ENCODE measurements at places on chromosomes 2 and 18. TPM values are rescaled to one million over a fixed set of nuclear protein-coding genes. Genes with fewer than 3 reads are reported as not detected.

FAM237A gene
- not detected for total RNA-seq

GAREM1 gene
- total RNA-seq: not detected

DNA sequence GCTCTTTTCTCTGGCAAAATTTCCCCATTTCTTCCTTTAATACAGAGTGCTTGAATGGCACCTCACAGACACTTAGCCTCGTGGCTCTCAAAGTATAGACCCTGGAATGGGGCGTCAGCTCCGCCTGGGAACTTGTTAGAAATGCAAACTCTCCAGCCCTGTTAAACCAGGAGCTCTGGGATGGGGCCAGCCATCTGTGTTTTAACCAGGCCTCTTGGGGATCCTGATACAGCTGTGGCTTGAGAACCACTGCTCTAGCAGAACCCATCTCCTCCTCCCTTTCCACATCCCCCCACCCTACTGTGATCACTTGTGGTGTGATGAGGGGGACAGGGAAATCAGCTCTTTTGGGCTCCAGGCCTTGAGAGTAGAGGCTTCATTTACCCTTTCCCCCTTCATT is 15.9 kb downstream of the LTBP1 start:
- no peak for DNase-seq

- no peak for DNase-seq
Observed at GRCh38 chr2:21332993-21333625, 209.3 kb downstream of the TDRD15 start.

DNA sequence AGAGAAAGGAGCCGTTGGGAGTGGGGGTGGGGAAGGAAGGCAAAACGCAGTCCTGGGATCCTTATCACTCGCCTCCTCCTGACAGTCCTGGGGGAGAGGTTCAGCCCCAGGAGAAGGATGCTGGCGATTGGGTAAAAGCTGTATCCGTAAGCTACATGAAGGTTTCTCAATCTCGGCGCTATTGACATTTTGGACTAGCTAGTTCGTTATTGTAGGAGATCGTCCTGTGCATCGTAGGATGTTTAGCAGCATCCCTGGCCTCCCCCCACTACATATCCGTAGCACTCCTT is 511 bp upstream of the TP53I3 start:
- DNase-seq: no peak

- DNase-seq: no peak
Observed at GRCh38 chr18:59264651-59265245, 8.5 kb downstream of the RAX start.

- DNase-seq: no peak
Observed at GRCh38 chr2:62199392-62200125, 3.6 kb downstream of the B3GNT2 start.

GRCh38 chr2:112110966-112111365 is 27.2 kb upstream of the FBLN7 start:
- no peak for DNase-seq

- DNase-seq: no peak
Observed at GRCh38 chr2:47721296-47721695, 61.6 kb upstream of the MSH6 start.

GRCh38 chr2:238528953-238529781 is 102.4 kb downstream of the ASB1 start:
- no peak for DNase-seq

GRCh38 chr2:2674831-2675230 is 343.8 kb upstream of the MYT1L start:
- no peak for DNase-seq

DNA sequence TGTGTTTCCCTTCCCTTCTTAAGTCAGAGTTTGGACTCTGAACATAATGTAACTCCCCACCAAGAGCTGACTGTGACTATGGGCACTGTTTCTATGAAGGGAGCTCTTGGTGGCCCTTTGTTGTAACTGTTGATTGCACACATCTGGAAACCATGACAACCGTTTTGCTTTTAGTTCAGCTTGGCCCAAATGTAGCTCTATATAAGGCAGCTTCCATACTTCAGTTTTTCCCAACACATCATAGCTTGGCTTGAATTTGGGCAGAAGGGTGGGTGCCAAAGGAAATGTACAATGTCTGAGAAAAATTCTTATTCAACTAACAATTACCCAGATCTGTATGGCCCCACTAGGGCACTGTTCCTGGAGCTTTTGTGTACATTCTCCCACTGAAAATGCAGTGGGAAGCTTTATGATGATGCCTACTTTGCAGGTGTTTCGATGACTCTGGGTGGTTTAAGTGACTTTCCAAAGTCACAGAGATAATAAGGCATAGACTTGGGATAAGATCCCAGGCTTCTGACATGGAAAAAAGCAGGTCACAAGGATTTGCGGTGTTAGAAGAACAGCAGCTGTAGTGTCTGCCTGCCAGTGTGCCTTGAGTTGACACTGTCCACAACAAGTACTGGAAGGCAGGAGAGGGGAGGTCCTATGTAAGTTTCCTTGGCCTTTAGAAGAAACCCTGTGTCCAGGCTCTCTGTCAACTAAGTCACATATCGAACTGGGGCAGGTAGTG is 2.4 kb upstream of the CETN1 start:
- no peak for DNase-seq
